Jurkat, Clone E6-1 (cell line): ENCODE measurements at places on chromosomes 7 and 10.

DNA sequence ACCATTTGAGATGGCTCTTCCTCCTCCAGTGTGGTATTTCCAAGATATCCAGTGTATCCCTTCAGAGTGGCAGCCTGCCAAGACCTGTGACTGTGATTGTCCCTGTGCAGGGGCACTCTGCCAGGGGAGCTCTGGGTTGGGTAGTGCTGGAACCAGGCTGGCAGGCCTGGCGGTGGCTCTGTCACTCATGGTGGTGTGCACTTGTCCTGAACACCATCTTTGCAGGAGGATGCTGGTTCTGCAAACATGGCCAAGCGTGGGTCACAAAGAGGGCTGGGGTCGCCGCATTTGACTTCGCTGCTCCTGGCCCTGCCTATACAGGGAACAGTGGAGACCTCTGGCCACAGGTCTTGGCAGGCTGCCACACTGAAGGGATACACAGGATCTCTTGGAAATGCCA is 205.2 kb downstream of the PRPF18 start:
- DNase-seq: no peak

DNA sequence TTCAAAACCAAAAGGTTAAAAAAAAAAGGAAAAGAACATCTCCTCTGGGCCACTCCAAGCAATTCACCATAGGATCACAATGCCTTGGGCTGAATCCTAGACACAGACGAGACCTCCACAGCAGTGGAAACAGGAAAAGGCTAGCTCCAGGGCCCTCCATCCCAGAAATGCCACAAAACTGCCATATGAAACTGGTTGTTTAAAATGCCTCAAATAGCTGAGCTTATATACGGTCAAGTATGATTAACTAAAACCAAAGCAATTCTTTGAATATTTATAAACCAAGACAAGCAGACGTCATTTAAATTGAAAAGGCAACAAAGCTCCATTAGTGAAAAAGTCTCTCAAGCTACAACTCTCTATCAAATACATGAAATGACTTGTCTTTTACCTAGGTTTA is 63.1 kb downstream of the DOCK4 start:
- no peak for DNase-seq

- no peak for DNase-seq
Measured at GRCh38 chr7:23100697-23101096, 4.9 kb upstream of the KLHL7 start.

DNA sequence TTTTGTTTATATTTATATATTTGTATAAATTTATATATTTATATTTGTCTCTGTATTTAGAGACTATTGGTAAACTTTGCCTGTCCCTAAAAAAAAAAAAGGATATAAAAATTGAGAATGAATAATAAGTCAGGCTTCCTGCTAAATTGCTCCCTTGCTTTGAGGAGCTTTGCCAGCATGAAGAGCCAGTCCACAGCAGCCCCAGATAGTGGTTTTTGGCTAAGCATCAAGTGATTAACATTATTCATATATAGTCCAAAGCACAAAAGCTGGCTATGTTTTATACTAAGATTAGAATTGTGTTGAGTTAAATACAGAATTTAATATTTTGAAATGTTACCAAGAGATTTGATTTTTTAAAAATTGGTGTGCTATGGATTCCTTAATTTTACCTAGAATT is 264.9 kb upstream of the FERD3L start:
- no peak for DNase-seq

DNA sequence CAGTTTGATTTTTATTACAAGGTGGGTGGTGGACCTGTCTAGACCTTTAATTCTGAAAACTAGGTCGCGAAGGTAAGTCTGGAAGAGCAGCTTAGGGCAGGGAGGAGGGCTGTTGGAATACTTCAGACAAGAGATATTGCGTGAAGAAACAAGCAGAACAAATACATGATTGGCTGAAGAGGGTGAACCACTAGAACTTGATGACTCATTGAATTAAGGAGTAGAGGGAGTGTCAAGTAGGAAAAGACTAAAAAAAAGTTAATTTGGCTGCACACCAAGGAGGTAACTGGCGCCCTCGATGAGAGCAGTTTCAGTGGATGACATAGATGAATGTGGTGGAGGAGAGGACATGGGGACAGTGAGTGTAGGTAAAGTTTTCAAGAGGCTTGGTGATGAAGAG is 41.3 kb downstream of the WNT2 start:
- DNase-seq: no peak

- no peak for DNase-seq
Measured at GRCh38 chr7:158587162-158588084, at the start of gene PTPRN2. TSS of gene PTPRN2 (minus strand) at chr7:158587823.

GRCh38 chr7:12685550-12685949 is 1.9 kb upstream of the ARL4A start:
- peak; percentile 17 for DNase-seq

DNA sequence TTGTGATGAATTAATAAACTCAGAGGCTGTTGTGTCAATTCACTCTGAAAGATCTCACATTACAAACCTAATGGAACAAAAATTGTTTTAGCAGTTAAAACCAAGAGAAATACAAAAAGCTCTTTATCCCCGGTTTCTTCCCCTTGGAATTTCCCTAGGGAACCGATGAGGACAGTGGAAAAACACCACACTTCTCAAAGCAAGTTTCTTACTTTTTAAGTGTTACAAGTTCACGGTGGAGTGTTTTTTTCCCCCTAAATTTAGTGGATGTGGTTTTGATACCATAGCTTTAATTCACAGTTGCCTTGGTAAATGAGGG is 10.3 kb downstream of the BAMBI start:
- DNase-seq: no peak

GRCh38 chr10:129253865-129254179 is 213.2 kb upstream of the MGMT start:
- no peak for DNase-seq

DNA sequence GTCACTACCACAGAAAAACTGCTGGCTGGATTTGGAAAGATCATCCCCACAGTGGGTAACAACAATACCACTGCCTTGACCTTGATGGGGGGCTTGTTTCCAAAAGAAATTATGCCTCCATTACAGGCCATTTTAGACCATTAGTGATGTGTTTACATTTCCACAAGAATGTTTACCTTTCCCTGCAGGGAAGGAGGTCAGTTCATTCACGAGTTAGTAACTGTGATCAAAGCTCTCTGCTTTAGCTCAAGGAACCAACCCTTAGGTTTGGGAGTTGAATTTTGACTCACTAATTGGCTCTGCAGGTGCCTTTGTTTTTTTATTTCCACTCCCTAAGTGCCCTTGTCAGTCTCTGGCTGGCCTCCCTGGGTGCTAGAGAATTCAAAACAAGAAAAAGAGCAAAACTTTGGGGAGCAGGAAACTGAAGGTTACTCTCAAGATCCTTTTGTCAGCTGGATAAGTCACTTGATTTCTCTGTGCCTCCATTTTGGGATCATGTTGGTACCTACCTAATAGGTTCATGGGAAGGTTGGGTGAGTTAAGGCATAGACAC is 41.1 kb upstream of the NUPR2 start:
- DNase-seq: no peak

- no peak for DNase-seq
Measured at GRCh38 chr7:152937282-152937681, 177.7 kb downstream of the ACTR3B start.

- DNase-seq: no peak
Measured at GRCh38 chr10:13365831-13366230, 17.7 kb upstream of the SEPHS1 start.

DNA sequence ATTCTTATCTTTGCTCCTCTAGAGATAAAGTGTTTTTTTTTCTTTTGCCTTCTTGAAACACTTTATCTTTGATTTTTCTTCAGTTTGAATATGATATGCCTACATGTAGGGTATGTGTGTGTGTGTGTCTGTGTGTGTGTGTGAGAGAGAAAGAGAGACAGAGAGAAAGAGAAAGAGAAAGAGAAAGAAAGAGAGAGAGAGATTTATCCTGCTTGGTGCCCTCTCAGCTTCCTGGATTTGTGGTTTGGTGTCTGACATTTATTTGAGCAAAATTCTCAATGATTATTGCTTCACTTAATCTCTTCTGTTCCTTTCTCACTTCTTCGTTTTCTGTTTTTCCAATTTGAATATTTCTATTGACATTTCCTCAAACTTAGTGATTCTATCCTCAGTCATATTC is 60.3 kb downstream of the RAB18 start:
- no peak for DNase-seq

DNA sequence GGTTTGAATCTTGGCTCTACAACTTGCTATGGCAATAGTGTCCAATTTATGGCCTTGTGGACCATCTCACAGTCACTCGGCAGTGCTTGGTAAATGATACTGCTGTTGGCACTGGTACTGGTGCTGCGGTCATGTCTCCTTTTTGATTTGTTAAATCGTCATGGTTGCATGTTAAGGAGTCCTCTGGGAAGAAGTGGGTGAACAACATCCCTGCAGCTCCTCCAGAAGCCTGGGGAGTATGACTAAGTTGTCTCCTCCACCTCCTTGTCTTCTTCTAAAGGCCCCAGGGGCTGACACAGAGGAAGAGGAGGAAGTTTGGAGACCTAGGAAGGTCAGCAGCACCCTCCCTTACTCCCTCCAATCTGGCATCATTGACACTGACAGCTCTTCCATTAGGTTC is 8.5 kb downstream of the ITPRIP start:
- DNase-seq: no peak

GRCh38 chr7:117435475-117436043 is 8.3 kb upstream of the ASZ1 start:
- DNase-seq: no peak

DNA sequence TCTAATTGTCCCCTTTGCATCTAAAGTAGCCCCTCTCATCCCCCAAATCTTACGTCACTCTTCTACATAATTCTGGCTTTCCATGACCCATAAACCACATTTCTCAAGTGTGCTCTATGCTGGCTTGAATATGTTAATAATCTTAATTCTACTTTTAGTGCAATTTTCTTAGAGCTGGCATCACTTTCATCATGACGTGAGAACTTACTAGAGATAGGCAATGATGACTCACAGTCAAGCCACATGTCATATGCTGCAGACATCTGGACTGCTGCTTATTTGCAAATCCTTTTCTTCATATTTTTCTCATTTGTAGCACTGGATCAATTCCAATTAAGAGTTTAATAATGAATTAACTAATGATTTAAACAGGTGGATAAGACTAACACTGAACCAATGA is 260.7 kb upstream of the PRKCQ start:
- DNase-seq: no peak

DNA sequence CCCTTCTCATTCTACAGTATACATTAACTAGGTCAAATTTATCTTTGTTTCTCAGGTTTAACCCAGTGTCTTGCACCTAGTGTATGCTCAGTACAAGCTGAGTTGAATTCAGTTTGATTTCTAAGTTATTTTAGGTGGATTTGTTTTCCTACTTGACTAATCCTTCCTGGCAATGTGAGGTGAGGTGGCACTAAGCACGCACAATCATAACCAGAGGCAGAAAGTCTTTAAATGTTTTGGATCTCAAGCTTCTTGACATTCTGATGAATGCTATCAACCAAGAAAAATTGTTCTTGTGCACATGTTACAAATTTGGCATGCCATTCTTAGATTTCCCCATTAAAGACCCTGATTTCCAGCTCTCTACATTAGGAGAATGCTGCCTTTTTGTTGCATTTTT is 3.2 kb downstream of the BZW2 start:
- DNase-seq: no peak

GRCh38 chr10:76073524-76073923 is 642.1 kb downstream of the LRMDA start:
- no peak for DNase-seq

GRCh38 chr10:55746002-55746401 is 615.1 kb downstream of the ZWINT start:
- DNase-seq: no peak

DNA sequence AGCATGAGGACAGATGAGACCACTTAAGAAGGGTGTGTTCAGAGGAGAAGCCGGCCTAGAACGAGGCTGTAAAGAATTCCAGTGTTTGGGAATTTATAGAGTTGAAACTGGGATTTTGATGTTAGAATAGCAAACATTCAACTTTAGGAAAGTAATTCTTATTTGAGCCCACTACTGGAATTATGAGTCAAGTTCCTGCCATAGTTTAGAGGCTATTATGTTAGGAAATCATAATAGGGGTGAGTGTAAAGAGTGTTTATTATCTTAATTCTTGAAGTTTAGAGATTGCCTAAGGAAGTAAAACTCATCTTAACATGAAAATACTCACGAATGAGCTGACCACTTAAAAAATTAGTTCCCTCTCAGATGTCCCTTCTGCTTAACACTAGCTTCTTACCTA is 2.1 kb downstream of the CBLL1 start:
- no peak for DNase-seq

DNA sequence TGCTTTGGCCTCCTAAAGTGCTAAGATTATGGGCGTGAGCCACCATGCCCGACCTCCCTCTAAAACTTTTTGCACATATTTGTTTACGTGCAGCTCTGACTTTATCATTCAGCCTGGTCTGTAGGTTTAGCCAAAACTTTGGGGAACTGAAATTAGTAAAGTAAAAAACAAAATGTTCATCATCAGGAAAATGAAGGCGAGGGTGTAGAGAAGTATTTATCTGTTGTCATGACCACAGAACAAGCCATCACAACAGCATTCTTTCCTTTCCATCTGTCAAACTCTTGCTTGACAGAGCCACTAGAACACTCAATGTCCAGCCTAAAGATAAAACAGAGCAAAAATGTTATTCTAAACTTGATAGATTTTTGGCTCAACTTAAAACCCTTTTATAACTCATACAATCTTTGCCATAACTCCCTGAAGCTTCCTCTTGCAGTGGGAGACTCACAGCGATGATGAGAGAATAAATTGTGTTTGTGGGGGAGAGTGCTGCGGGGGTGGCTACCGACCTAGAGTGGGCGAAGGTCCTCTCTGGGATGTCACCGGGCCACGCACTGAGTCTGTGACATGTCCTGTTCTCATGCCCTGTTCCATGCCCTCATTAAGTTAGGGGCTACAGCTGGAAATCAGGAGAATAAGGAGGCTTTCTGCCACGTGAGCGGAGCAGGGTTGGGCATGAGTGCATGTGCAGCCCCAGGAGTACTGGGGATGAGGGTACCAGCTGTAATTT is 58.6 kb upstream of the MKRN1 start:
- no peak for DNase-seq

- no peak for DNase-seq
Measured at GRCh38 chr7:36966039-36966438, 241.7 kb upstream of the AOAH start.

- peak; percentile 51 for DNase-seq
Measured at GRCh38 chr10:103470761-103471653, 8.0 kb downstream of the CALHM3 start.

- DNase-seq: no peak
Measured at GRCh38 chr7:51249187-51249945, 67.2 kb downstream of the COBL start.

DNA sequence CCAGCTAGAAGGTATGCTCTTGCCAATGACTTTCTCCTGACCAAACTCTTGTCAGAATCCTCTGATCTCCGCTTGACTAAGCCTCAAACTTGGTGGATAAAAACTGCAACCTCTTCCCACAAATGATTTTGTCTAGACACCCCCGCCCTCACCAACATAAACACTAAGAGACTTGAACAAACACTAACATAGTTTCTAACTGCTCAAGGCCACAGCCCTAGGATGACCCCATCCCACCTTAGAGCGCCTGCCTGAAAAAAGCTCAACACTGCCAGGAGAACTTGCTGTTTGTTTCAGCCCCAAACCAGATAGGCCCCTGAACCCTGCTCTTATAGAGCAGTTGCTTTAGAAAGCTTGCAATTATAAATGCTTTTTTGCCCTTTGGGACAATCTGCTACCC is 71.8 kb downstream of the LRRN3 start:
- no peak for DNase-seq

GRCh38 chr10:22438711-22439110 is 93.4 kb downstream of the SPAG6 start:
- DNase-seq: no peak

- DNase-seq: no peak
Measured at GRCh38 chr7:47040795-47041347, 541.0 kb downstream of the TNS3 start.
